ENCODE measurements at places on chromosomes 11 and 22.

DNA sequence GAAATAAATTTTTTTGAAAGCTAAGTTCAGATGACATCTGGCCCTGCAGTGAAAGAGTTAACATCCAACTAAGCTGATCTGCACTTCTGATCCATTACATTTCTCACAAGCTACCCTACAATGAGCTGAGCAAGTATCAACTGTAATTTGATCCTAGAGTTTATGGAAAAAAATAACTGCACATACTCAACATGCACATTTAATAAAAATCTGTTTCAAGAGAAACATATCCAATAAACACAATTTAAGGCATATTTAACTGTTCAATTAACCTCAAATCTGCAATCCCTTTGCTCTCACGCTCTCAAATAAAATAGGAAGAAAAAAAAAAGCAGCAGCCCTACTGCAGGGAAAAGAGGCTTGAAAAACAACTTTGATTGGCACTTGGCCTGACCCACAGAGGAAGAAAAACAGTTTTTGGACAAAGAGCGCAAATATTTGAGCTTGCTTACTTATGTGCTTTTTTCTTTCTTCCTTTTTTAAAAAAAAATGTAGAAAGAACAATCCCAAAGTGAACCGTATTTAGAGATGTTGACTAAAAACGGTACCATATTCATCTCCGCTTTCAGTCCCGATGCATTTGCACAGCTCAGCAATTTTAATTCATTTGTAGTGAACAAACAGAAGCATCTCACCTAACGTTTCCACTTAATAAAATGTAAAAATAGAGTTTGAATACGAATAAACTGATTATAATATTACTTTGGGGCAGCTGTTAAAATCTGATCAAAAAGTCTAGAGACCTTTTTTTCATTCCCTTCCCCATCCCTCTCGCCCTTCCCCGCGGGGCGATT lies 1.6 kb downstream of the SESN3 start:
- DNase-seq = no peak

- no peak for DNase-seq
Measured at GRCh38 chr22:19476023-19476422, 3.0 kb downstream of the UFD1 start.

GRCh38 chr11:65849366-65849765 lies 8.6 kb downstream of the CFL1 start:
- DNase-seq = no peak

DNA sequence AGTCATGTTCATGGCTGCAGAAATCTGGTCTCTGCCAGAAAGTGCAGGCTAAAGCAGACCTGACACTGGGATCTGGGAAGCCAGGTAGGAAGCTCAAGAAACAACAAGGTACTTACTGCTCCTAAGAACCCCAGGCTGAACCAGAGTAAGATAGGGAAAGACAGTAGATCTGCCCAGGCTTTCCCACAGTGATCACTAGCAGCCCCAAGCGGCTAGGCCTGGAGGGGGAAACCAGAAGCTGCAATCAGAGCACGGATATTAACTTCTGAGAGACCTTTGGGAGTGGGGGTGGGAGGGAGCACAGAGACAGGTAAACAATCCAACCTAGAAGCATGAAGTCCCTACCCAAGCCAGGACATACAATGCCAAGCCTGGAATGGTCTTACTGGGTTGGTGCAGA lies 135.2 kb upstream of the C11orf58 start:
- DNase-seq = no peak

DNA sequence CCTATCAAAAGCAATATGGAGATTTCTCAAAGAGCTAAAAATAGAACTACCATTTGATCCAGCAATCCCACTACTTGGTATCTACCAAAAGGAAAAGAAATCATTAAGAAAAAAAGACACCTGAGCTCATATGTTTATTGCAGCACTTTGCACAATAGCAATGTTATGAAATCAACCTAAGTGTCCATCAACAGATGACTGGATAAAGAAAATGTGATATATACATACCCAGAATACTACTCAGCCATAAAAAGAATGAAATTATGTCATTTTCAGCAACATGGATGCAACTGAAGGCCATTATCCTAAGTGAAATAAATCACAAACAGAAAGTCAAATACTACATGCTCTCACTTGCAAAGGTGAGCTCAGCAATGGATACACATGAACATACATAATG lies 1565.5 kb upstream of the RAG2 start:
- no peak for DNase-seq

DNA sequence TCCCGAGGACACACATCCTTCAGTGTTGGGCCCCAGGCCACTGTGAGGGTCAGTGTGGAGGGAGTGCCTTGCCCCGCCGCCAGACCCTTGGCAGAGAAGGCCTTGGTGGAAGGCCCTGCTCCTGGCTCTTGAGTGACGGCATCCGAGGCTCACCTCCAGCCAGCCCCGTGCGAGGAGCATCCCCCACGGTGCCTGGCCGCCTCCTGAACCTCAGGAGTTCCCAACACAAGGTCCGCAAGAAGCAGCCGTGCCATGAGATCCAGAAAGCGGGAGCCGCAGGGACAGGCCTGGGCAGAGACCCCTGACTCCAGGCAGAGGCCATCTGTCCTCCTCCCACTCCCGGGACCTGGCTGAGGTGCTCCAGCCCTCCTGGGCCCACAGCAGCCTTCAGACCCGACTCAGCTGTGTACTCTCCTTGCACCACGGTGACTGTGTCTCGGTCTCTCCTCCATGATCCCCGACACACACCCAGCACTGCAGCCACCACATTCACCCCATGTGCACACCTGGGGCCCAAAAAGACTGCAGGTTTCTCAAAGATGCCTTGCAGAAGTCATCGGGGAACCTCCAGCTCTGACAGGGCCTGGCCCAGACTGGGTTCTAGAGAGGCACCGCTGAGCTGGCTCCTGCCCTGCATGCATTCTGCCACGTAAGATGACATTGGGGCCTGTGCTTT lies 870.2 kb downstream of the BRD1 start:
- DNase-seq = no peak

DNA sequence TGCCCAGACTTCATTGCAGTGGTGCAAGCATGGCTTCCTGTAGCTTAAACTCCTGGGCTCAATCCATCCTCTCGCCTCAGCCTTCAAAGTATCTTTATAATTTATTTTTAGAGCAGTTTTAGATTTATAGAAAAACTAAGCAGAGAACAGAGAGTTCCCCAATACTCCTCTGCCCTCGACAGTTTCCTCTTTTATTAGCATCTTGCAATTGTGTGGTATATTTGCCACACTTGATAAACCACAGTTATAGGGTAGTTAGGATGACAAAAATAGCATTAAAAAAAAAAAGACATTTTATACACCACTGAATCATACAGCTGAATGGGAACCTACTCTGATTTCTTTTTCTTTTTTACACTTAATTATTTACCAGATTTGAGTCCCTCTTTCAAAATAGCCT lies 31.2 kb downstream of the MS4A2 start:
- no peak for DNase-seq

DNA sequence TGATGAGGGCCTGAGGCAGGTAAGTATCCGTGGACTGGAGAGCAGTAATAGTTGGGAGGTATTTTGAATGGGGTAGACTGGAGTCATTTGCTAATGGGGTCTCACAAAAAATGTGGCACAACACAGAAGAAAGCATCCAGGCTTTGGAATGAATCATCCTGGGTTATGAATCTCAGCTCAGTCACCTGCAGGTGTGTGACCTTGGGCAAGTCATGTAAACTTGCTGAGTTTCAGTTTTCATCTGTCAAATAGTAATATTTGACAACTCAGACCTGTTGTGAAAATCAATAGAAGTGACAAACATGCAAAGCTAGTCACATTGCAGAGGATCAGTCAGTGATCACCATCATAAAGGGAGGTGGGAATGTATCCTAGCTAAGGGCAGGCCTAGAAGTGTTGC lies 232.0 kb upstream of the TENM4 start:
- no peak for DNase-seq

DNA sequence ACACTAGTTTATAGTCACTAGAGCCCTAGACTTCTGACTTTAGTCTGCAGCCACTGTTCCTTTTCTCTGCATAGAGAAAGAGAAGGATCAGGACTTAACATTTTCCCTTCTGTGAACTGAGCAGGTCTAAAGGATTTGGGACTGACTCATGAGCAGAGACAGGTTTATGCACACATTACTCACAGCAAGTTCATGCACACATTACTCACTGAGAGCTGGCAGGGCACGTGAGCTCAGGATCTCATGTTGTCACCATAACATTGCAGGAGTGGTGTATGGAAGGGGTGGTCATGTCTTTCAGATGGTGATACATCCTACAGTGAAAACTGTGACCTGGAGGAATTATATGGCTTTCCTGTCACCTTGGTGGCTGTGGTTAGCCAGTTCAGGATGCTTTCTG lies 56.4 kb downstream of the CEP164 start:
- DNase-seq = no peak

Measured in NCI-H1436 treated with DMSO at 0.1 percent for 48 hours (cell line).